ENCODE measurements at places on chromosomes 3 and 15.
A peak's percentile ranks its signal among the peaks of the same experiment; 100 is the strongest.

- no peak for DNase-seq
Observed at GRCh38 chr3:114005481-114005880, 50.8 kb downstream of the CCDC191 start.

GRCh38 chr3:53693451-53693850, 152.8 kb downstream of the CHDH start:
- peak; percentile 91 for DNase-seq

DNA sequence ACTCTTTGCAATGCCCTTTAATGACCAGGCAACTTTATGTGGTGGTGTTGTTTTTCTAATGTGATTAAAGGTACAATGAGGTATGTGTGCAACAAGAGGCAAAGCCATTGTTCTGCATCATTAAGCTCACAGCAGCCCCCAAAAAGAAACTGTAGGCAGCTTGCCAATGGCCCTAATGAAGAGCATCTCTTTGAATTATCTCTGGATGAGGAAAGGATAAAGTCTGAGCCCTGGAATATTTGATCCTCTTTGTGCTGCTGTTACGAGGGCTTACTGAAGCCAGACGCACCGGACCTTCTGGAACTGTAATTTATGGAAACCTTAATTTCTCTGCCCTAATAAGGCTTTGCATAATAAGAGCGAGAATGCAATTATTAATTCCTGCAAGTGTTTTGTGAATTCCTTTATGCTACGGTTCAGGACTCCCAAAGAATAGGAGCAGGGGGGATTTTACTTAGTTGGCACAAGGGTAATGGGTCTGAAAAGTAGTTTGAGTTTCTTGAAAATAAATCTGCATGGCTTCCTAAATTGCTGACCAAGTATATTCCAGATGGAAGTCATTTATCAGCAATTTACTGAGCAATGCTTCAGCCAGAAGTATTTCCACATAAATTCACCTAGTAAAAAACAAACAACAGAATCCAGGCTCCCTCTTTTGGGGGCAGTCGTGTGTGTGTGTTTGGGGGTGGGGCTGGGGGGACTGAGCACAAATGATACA, 193.4 kb downstream of the PDZRN3 start:
- no peak for DNase-seq

- no peak for DNase-seq
Observed at GRCh38 chr15:31031471-31032067, 40.1 kb upstream of the MTMR10 start.

- no peak for DNase-seq
Observed at GRCh38 chr3:50651445-50651844, 23.3 kb upstream of the DOCK3 start.

DNA sequence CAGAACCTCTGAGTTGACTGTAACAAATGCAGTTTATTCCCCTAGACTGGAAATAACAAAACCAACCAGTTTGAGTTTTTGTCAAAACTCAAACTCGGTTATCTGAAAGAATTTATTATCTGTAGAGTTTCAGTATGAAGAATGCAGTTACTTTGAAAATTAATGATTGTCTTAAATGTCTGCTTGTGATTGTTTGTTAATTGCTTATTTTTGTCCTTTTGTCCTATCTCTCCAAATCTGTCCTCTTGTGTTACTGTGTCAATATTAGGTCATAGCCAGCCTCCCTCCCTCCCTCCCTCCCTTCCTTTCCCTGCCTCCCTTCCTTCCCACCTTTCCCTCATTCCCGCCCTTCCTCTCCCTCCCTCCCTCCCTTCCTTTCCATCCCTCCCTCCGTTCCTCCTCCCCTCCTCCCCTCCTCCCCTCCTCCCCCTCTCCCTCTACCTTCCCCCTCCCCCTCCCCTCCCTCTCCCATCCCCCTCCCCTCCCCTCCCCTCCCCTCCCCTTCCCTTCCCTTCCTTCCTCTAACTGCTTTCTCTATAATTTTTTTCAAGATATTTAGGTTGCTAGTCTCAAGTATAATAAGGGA, 153.5 kb downstream of the FNDC3B start:
- no peak for DNase-seq

- DNase-seq: peak; percentile 62
Observed at GRCh38 chr15:74007820-74008371, 13.4 kb downstream of the PML start.

GRCh38 chr15:43771816-43772215, 5.0 kb downstream of the ELL3 start:
- no peak for DNase-seq

Measured in KBM-7 (cell line).